ENCODE measurements at places on chromosomes 11 and 22.

GRCh38 chr11:130213979-130214281 lies 54.3 kb downstream of the ST14 start:
- no peak for DNase-seq

DNA sequence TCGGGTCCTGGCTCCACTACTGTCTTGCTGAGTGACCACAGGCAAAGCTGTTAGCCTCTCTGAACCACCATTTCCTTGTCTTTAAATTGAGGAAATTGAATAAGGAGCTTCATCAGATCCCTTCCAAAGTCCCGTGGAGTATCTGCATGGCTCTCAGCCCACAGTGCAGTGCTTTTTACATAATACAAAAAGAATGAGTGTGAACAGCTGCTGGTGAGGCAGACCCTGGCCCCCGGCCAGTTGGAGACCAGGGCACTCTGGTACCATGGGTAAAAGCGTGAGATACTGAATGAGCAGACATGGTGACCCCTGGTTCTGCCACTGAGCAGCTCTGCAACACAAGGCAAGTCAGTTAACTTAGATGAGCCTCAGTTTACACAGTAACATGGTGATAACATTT lies 86.8 kb downstream of the GALNT18 start:
- no peak for DNase-seq

DNA sequence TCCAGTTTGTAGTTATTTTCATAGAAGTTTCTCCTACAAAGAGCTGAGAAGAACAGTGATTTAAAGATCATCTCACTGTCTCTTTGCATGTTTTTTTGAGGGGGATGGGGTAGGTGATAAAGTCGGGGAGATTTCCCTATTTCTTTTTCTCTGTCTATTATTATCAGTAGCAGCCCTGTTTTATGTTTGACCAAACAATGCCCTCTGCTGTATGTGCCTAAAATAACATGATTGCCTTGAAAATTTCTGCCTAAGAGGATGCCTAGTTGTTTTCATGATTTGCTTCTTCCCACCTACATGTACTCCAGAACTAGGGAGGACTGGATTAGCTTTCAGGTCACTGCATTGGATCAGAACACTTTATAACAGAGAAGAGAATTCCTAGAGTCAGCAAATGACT lies 1330.2 kb downstream of the LRRC4C start:
- no peak for DNase-seq

GRCh38 chr11:126346586-126346940 lies 8.9 kb upstream of the ST3GAL4 start:
- no peak for DNase-seq

- no peak for DNase-seq
Observed at GRCh38 chr22:37716708-37717107, 19.9 kb downstream of the TRIOBP start.

Measured in cerebellar nuclear complex (tissue), 1 donor.